ENCODE measurements at places on chromosomes 4 and X. TPM values are rescaled to one million over a fixed set of nuclear protein-coding genes. Genes with fewer than 3 reads are reported as not detected.
A peak's percentile ranks its signal among the peaks of the same experiment; 100 is the strongest.

GRCh38 chr4:113943863-113944262 lies 35.6 kb downstream of the ARSJ start:
- no peaks in the 10 kb centered on the region for H3K27me3 ChIP-seq
- H3K4me1 ChIP-seq: peaks cover 3% of the 10 kb centered on the region
- H3K27ac ChIP-seq: no peak overlapping the region
- H3K4me3 ChIP-seq: no peak overlapping the region

DNA sequence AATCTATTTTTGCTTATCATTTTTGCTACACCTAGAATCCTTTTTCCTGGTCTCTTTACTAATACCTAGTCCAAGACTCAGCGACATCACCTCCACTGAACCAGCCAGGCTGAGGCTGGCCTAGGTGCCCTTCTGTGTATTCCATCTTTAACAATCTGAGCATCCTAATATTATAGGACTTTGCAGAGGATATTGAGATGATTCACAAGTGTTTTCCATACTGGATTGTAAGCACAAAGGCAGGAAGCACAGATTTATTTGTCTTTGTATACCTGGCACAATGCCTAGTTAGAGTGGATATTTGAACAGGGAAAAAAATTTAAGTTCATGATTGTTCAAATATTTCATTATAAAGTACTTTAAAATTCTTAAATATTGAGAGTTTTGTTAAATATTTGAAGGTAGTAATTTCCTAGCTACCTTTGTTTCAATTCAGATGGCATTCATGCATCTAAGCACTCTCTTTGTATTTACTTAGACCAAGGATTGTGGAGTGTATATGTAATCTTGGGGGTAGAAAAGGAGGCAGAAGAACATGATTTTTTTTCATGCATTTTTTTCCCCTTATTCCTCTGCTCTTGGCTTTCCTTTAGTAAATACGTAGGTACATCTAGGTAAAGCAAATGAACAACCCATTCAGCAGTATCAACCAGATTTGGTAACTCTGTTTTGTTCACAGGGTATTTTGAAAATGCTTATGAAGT lies 18.4 kb downstream of the SMARCA5 start:
- H3K27ac ChIP-seq: no peak overlapping the region
- H3K4me3 ChIP-seq: no peak overlapping the region
- peak; percentile 10 for DNase-seq
- H3K36me3 ChIP-seq: peaks cover 97% of the 10 kb centered on the region
- peaks cover 18% of the 10 kb centered on the region for H3K4me1 ChIP-seq

- no peaks in the 10 kb centered on the region for H3K4me1 ChIP-seq
- no peak overlapping the region for H3K27ac ChIP-seq
- H3K36me3 ChIP-seq: no peaks in the 10 kb centered on the region
- no peak for DNase-seq
Observed at GRCh38 chrX:134658760-134659023, 421 bp upstream of the PLAC1 start.

DNA sequence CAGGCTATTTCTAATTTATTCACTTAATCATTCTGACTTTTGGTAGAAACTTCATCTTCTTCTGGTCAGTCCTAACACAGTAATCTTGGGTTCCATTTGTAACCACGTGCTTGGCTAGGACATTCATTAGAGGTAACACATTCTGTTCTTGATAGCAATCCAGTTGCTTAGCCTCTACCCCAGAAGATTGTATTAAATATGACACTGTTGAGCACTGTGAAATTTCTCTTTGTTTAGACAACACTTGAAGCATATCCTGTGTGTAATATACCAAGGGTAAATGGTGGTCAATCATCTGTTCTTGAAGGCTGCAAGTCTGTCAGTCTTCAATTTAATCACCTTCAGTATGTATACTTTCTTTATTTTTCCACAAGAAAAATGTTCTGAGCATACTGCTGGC lies 523.0 kb downstream of the ANKRD50 start:
- DNase-seq: no peak
- H3K4me1 ChIP-seq: peaks cover 6% of the 10 kb centered on the region
- H3K4me3 ChIP-seq: no peak overlapping the region
- no peaks in the 10 kb centered on the region for H3K36me3 ChIP-seq
- H3K27ac ChIP-seq: no peak overlapping the region

DNA sequence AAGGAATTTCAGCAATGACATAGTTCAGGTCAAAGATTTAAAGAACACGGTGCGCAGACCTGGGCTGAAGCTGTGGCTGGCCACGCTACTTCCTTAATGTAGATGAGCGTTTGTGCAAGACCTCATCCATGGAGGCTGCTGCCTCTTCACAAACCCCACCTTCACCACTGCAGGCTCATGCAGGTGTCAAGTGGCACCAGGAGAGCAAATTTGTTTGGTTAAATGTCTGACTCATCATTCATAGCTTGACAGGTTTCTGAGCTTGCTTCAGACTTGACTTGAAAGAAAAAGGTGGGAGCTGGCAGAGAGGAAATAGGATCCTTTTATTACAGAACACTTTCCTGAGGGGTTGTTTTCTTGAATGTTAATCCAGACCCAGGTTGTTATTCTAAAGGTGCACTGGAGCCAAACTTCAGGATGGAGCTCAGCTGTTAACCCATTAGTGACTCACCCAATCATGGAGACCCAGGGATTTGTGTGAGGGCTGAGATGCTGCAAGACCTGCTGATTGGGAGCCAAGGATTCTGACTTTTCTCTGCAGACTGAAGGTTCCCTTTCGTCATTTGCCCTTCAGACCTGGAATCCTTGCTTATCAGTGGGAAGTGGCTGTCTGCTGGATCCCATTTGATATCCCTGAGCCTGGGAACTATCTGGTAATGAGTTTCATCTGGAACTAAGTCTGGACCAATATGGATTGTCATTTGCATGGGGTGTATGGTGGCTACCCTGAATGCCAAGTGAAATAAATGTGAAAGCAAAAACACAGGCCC lies 315.3 kb downstream of the PTTG2 start:
- no peak for DNase-seq
- H3K36me3 ChIP-seq: no peaks in the 10 kb centered on the region
- no peak overlapping the region for H3K27ac ChIP-seq
- peaks cover 12% of the 10 kb centered on the region for H3K4me1 ChIP-seq
- H3K27me3 ChIP-seq: no peaks in the 10 kb centered on the region

DNA sequence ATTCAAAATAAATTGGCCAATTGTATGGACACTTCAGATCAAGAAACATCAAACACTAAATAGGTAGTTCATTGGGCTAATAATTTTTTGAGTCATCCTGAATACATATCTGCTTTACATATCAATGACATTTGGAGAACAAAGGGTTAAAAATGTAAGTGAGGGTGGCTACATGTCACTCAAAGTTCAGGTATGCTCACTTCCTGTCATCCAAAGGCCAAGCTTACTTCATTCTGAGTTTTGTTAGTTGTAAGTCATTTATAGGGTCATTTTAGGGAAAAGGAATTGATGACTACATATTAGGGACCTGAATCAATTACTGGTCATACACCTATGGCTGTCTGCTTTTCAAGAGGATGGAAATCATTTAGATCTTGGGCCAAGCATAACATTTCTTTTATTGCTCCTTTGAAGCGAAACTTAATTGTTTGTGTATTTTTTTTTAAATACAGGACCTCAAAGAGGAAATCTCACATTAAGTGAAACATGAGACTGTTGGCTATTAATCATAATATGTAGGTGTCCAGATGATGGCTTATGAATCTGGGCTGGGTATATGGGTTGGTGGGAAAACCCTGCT lies 119.2 kb upstream of the LEF1 start:
- H3K4me3 ChIP-seq: no peak overlapping the region
- no peaks in the 10 kb centered on the region for H3K4me1 ChIP-seq
- no peak for DNase-seq
- H3K27me3 ChIP-seq: no peaks in the 10 kb centered on the region

DNA sequence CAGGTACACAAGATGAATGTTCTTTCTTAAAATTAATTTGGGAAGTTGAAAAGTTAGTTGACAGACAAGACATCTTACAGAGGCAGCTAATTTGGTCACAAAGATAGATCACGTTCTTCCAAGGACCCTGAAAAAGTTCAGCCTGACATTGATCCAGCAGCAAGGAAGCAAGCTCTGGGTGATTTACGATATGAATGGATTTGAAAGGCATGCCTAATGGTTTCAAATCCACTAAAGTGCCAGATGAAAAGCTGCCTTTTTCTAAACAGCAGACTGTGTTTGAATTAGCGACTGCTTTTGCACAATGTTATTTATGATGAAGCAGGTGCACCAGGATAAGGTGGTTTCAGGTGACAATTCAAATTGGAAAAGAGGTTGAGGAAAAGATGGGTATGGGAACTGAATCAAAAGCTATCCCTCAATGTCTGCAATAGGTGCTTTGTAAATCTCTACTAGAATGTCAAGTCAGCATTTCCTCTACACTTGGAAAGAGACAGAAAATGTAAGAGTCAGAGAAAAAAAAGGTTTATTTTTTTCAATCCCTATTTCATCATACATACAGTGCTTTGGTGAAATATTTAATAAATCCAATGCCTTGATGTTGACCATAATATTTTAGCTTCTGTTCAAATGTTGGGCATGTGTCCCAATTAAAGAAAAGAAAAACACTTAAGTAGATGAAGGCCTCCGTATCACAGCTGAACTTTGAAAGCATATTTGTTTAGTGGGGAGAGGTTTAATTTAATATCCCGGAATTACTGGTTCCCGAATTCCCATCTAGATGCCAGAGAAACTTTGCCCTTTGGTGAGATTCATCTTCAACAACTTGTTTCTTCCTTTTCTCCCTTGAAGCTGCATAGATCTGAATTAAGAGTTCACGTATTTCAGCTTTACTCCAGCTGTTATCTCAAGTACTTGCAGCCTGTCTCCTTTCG lies 6.0 kb downstream of the RASGEF1B start:
- DNase-seq: no peak
- H3K4me1 ChIP-seq: peaks cover 83% of the 10 kb centered on the region
- H3K4me3 ChIP-seq: no peak overlapping the region

DNA sequence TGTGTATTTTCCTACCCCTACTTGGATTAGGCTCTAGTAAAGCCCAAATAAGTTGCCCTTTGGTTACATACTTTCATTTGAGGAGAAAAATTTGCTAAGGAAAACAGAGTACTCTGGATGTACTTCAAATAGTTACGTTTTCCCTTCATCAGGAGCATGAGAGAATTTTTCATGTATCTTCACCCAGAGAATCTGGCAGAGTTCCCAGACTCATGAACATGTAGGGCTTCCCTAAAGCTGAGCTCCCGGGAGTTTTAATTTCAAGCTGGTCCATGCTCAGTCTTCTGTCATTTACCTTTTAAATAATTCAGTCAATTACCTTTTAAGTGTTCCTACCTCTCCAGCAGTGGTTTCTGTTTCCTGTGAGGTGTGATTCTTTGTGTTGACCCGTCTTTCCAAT lies 367.5 kb upstream of the GRID2 start:
- H3K27me3 ChIP-seq: no peaks in the 10 kb centered on the region
- H3K36me3 ChIP-seq: no peaks in the 10 kb centered on the region
- peak; percentile 51 for DNase-seq
- H3K4me1 ChIP-seq: no peaks in the 10 kb centered on the region

DNA sequence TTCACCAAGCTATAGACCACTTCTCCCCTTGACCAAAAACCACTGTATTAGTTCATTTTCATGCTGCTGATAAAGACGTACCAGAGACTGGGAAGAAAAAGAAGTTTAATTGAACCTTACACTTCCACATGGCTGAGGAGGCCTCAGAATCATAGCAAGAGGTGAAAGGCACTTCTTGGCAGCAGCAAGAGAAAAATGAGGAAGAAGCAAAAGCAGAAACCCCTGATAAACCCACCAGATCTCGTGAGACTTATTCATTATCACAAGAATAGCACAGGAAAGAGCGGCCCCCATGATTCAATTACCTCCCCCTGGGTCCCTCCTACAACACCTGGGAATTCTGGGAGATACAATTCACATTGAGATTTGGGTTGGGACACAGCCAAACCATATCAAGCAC lies 97.8 kb downstream of the DOCK11 start:
- no peak for DNase-seq
- peaks cover 14% of the 10 kb centered on the region for H3K36me3 ChIP-seq
- no peaks in the 10 kb centered on the region for H3K27me3 ChIP-seq
- no peak overlapping the region for H3K27ac ChIP-seq
- no peak overlapping the region for H3K4me3 ChIP-seq
- H3K4me1 ChIP-seq: no peaks in the 10 kb centered on the region

Gene ADH1B
- total RNA-seq: 191 TPM

Gene MAGEH1
- 16.9 TPM for total RNA-seq

Gene IBSP
- total RNA-seq: not detected

Gene NAT8L
- total RNA-seq: not detected

Measured in stomach (tissue), 19 donors.